A549 treated with dexamethasone at 1 μM for 4 hours (cell line): ENCODE measurements at places on chromosomes 5 and 9. TPM values are rescaled to one million over a fixed set of nuclear protein-coding genes. Genes with fewer than 3 reads are reported as not detected.

DBH gene
- not detected in 5 replicates for total RNA-seq

GABRA1 gene
- not detected in 5 replicates for total RNA-seq

PRDM9 gene
- not detected in 5 replicates for total RNA-seq

TAF11L3 gene
- total RNA-seq: not detected in 5 replicates

PCDHA12 gene
- 2.8 to 3.7 TPM (median 2.9 TPM) in 5 replicates for total RNA-seq

CNTLN gene
- total RNA-seq: 4.8 to 6.1 TPM (median 5.7 TPM) in 5 replicates

NOXA1 gene
- total RNA-seq: 0.41 to 1.7 TPM (median 1.4 TPM) in 5 replicates

MGAT1 gene
- total RNA-seq: 68.9 to 88.7 TPM (median 85.3 TPM) in 5 replicates

CACNA1B gene
- 0.01 to 0.05 TPM (median 0.03 TPM) in 5 replicates for total RNA-seq

ADAMTS13 gene
- 0.30 to 0.49 TPM (median 0.40 TPM) in 5 replicates for total RNA-seq

NR4A3 gene
- 1.5 to 2.7 TPM (median 2.0 TPM) in 5 replicates for total RNA-seq

LCN15 gene
- total RNA-seq: 0.09 TPM in 2 of 5 replicates, not detected in the others

DUSP1 gene
- 469 to 620 TPM (median 589 TPM) in 5 replicates for total RNA-seq

CTNND2 gene
- 0.04 to 0.27 TPM (median 0.05 TPM) in 3 of 5 replicates, not detected in the others for total RNA-seq

PRLR gene
- total RNA-seq: 0.02 to 0.14 TPM (median 0.08 TPM) in 5 replicates

HAPLN1 gene
- not detected in 5 replicates for total RNA-seq

CAVIN4 gene
- 0.26 to 0.47 TPM (median 0.39 TPM) in 5 replicates for total RNA-seq

IFNE gene
- 0.49 to 0.83 TPM (median 0.73 TPM) in 5 replicates for total RNA-seq

JAK2 gene
- 3.1 to 5.3 TPM (median 5.1 TPM) in 5 replicates for total RNA-seq

C1QTNF3 gene
- total RNA-seq: 0.12 to 0.24 TPM (median 0.17 TPM) in 4 of 5 replicates, not detected in the other

KIF20A gene
- total RNA-seq: 38.7 to 44.6 TPM (median 41.8 TPM) in 5 replicates

PCDHGB4 gene
- 0.50 to 1.2 TPM (median 0.97 TPM) in 5 replicates for total RNA-seq

CCDC171 gene
- total RNA-seq: 0.33 to 0.73 TPM (median 0.38 TPM) in 5 replicates

P4HA2 gene
- total RNA-seq: 43.6 to 56.5 TPM (median 49.4 TPM) in 5 replicates

PPP6C gene
- 26.1 to 31.8 TPM (median 29.9 TPM) in 5 replicates for total RNA-seq

IFNA2 gene
- not detected in 5 replicates for total RNA-seq

TMEM215 gene
- 0.02 TPM in 3 of 5 replicates, not detected in the others for total RNA-seq

DNLZ gene
- 22.8 to 34.8 TPM (median 31.4 TPM) in 5 replicates for total RNA-seq

LURAP1L gene
- total RNA-seq: 22.6 to 29.2 TPM (median 27.1 TPM) in 5 replicates

PTTG1 gene
- 175 to 296 TPM (median 182 TPM) in 5 replicates for total RNA-seq

FGF18 gene
- total RNA-seq: 2.5 to 4.8 TPM (median 4.2 TPM) in 5 replicates
